Cerebellar nuclear complex (tissue), 1 donor: ENCODE measurements at places on chromosomes 16 and 17.
A peak's percentile ranks its signal among the peaks of the same experiment; 100 is the strongest.

DNA sequence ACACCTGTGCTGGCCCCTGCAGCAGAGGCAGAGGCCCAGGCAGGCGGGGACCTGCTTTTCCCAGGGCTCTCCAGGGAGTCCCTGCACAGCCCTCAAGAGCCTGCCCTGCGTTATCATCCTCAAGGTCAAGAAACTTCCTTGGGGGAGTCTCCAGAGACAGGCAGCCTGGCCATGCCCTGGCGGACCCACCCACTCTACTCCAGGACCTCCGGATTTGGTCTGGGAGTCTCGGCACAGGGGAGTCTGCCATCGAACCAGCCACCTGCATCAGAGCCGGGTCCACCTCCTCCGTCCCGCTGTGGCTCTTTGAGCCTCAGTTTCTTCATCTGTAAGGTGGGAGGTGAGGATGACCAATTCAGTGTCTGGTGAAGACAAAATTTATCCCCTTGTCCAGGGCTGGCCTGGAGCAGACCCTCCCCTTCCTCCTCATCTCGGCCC lies 75.3 kb upstream of the TNRC6C start:
- DNase-seq, result no peak

DNA sequence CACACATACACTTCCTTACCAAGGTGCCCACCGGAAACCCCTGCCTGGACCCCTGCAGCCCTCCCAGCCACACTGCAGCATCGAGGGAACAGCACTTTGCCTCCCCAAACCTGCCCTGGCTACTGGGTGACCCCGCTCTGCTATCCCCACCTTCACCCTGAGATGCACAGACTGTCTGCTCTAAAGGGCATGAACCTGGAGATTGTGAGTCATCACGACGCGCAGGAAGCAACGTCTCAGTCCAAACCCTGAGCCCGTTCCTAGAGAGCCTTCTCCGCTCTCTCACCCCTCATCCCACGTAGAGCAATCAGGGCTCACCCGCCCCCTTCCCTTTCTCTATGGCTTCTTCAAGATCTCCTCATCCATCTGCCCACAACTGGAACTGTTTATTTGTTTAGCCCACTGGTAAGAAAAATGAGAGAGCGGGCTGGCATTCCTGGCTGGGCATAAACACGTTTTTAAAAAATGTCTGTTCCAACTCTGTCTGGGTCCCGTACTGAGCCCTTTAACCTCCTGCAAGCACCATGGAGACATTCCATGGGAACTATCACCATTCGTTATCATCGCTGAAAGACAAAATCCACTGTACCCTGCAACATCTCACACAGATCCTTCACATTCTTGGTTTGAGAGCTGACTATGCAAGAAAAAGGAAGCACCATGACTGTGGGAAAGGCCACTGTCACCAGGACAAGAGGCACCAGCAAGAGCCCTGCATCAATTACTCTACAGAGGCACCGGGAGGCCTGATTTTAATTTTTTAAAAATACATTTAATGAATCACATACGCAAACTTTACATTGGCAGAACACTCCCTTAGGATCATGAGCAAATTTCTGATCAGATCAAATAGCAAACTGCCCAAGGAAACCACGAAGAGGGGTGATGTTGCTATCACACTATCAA lies 28.2 kb downstream of the ZFHX3 start:
- no peak for DNase-seq

GRCh38 chr16:11914210-11915113 lies 1.3 kb downstream of the GSPT1 start:
- DNase-seq, result no peak

DNA sequence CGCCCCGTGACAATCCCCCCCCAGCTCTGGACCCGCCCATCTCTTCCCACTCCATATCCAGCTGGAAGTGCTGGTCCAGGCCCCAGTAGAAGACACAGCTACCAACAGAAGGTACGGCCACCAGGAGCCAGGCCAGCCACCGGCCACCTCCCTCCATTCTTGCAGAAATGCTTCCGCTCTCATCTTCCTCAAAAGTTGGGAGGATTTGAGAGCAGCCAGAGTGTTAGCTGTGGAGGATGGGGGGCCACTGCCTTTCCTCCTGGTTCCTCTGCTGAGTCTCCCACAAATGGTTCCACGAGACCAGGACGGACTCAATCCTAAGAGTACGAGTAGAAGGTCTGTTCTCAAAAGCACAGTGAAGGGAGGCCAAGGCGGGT lies 78.3 kb downstream of the GAS7 start:
- DNase-seq, result no peak

DNA sequence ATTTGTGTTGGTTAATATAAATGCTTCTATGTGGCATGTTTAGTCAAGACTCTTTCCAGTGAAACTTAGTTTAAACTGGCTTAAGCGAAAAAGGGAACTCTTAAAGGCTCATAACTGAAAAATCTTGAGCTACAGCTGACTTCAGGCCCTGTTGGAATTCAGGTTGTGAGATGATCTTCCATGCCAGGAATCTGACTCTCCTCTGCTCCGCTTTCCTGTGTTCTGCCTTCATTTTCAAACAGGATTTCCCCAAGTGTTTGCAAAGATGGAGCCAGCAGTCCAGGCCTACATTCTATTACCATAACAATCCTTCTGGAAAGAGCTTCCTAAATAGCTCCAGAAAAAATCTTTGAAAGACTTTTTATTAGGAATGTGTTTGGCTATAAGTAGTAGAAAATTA lies 134.9 kb downstream of the NLK start:
- DNase-seq, result no peak

DNA sequence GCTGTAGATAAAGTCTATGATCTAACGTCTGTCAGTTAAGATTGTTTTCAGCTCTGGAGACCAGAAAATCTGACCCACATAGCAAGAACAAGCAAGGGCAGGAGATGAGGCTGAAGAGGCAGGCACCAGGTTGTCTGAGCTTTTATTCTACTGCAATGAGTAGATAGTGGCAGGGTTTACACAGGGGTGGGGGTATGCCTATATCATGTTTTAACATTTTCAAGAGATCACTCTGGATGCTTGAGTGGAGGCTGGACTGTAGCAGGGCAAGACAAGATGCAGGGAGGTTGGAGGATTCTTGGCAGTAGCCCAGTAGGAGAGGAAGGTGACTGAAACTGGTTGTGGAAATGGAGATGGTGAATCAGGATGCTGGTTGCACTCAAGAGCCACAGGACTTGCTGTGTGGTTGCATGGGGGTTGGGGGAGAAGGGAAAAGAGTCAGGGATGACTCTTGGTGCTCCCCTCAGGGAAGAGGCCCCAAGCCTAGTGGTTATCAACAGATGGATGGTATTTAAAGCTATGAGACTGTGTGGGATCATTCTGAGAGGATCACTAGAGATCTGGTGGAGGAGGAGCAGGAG lies 143.1 kb upstream of the KCNJ18 start:
- DNase-seq, result peak; percentile 16

DNA sequence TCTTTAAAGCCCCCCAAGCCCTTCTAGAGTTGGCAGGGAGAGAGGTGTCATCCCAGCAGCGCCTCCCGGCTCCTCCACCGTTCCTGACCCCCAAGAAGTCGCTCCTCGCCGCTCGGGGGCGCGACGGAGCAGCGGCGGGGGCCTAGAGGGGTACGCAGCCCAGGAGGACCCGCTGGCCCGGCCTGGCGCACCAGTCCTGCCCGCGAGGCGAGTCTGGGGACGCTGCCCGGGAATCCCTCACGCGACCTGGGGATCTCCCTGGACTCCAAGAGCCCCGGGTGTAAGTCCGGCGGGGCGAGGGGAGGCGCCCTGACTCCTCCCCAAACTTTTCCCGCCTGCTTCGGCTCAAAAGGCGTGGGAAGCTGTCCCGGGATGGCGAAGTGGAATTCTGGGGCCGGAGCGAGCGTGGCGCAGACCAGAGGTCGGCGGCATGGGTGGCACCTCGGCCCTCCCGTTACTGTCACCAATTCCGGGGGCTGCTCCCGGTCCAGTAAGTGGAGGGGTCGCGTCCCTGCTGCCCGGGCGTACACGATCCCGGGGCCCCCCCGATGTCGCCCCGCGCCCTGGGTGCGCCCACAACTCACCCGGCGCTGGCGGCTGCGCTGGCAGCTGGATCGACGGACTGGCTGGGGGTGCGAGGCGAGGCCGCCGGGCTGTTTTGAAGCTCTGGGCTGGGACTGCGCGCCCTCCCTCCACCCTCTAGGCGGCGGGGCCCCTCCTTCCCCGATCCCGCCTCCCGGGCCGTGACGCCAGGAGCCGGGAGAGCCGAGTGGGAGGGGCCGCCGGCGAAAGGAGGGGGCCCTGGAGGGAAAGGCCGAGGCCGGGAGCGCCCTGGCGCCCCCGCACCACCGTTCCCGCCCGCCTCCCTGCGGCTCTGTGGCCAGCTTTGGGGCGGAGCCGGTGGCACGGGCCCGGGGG lies at the start of gene EMP2:
Gene EMP2, minus strand, starts transcription at position 634 of the 918 bp plus-strand sequence. CDS start 32,981 bp downstream, outside the sequence.
- DNase-seq, result no peak

DNA sequence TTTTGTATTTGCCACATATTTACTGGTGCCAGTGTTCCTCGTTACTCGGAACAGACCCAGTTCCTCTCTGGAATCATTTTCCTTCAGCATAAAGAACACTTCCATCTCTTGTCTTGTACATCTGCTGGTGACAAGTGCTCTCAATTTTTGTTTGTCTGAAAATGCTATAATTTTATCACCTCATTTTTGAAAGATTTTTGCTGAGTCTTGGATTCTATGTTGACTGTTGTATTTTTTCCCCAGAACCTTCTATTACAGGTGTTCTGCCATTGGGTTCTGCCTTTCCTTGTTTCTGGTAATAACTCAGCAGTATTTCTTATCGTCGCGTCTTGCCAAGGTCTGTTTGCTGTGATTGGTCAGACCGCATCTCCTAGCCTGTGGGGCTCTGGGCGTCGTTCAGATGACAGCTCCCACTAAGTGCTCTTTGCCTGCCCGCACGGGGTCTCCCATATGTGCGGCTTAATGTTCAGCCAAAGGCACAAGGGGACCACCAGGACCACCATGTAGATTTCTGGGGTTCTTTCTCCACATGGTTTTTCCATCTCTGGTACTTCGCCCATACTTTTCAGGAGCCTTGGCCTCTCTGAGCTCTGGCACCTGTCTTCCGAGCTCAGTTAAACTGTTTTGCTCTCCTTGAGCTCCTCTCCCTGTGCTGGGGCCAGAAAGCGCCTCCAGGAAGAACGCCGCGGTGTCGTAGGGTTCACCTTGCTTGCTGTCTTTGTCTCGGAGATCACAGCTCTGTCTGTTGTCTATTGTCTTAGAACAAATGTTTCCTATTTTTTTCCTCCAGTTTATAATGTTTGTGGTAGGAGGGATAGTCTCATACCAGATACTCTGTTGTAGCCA lies 80.0 kb downstream of the METRNL start:
- no peak for DNase-seq

DNA sequence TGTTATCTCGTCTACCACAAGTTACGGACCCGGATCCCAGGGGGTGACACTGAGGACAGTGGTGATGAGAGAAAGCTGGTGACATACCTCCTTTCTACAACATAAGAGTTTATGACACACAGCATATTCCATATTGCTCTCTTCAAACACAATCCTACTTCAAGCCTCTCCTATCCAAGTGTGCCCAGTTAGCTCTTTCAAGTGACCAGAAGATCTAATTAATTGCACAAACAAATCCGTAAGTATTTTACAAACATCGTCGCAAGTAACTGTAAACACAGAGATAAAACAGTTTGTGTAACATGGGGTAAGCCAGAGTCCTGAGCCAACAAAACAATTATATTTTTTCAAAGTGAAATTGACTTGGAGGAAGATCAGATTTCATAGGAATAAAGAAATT lies 235.0 kb downstream of the CHD9NB start:
- no peak for DNase-seq

GRCh38 chr16:30004811-30005242 lies 6.0 kb downstream of the DOC2A start:
- DNase-seq, result no peak

- DNase-seq, result no peak
Observed at GRCh38 chr16:88570691-88571092, 489 bp downstream of the ZC3H18 start.

- no peak for DNase-seq
Observed at GRCh38 chr16:50657241-50657640, 23.9 kb downstream of the SNX20 start.
